Stimulated activated CD4-positive, alpha-beta T cell treated with anti-CD3 and anti-CD28 coated beads, Interleukin-4, amount 100 ng/mL, for 4 hours (primary cell): ENCODE measurements at places on chromosomes 11 and 22.
A peak's percentile ranks its signal among the peaks of the same experiment; 100 is the strongest.

GRCh38 chr11:122882857-122883645 lies 492 bp downstream of the JHY start:
- peak; percentile 48 for DNase-seq

- no peak for DNase-seq
Observed at GRCh38 chr11:77054084-77054483, 12.7 kb upstream of the CAPN5 start.

DNA sequence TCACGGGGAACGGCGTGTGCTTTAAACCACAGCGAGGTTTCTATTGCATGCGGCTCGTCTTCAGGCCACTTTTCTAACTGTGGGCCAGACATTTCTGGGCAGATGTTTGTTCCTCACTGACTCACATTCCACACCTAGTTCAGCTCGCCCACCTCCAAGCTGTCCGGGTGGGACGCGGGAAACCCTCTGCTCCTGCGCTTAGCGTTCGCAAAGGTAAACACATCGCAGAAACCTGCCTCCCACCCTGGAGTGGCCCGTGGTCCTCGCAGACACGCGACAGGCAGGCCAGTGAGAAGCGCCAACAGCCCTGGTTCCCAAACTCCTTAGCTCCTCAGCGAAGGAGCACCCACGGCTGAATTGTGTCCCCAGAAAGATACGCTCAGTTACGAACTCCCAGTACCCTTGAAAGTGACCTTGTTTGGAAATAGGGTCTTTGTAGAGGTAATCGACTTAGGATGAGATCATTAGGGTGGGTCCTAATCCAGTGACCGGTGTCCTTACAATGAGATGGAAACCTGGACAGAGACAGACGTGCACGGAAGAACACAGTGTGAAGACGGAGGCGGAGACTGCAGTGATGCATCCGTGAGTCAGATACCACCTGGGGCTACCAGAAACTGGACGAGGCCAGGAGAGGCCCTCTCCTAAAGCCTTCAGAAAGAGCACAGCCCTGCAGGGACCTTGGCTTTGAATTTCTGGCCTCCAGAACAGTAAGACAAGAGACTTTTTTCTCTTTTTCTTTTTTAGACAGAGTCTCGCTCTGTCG lies 82.7 kb downstream of the CELSR1 start:
- DNase-seq: no peak

GRCh38 chr11:110793556-110793955 lies 81.3 kb upstream of the ARHGAP20 start:
- DNase-seq: no peak

DNA sequence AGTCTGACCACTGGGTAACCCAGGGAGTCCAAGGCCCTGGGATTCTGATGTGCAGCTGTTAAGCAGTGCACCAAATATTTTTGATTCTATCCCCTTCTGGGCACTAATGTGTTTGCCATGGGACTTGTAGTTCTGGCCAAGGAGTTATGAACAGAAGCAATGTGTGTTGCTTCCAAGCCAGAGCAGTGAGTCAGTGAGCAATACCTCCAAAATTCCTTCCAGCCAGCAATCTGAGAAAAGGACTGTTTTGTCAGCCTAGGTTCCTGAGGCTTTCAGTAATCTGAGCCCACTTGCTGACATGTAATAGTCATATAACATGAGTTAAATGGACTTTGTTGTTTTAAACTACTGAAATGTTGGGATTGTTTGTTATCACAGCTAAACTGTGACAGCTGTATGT lies 311.4 kb downstream of the NELL1 start:
- no peak for DNase-seq

DNA sequence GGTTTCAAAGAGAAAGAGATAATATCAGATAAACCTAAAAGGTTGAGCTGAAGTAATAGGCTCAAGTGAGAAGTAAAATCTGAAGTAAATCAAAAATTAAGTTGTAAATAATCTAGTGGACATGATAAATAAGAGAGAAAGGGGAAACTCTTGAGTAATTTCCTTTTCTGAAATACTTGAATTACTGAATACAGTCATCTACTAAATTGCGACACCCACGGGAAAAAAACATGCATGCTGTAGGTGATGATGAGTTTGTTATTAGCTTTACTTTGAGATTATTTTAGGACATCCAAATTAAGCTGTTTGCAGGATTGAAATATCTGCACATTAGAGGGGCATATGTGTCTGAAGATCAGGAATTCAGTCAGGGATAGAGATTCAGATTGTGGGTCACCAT lies 50.0 kb upstream of the CARD18 start:
- DNase-seq: no peak

DNA sequence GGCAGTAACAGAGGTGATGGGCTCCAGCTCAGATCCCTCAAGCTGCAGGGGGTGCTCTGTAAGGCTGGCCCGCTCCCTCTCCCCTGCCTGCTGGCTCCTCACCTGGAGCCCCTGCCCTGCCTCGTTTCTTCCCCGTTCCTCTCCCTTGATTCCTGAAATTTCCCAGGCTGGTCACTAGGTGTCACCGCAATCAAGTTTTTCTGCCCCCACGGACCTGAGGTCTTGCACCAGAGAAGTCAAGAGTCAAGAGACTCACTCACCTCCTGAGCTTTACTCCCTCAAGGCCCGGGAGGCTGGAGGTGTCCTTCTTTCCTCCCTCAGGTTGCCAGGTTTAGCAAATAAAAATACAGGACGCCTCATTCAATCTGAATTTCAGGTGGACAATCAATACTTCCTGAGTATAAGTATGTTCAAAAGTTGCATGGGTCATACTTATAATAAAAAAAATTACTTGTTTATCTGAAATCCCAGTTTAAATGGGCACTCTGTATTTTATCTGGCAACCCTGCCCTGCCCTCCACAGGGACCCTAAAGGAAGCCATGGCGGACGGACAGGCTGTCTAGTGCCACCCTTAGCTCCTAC lies 69.2 kb downstream of the SCUBE1 start:
- DNase-seq: no peak

DNA sequence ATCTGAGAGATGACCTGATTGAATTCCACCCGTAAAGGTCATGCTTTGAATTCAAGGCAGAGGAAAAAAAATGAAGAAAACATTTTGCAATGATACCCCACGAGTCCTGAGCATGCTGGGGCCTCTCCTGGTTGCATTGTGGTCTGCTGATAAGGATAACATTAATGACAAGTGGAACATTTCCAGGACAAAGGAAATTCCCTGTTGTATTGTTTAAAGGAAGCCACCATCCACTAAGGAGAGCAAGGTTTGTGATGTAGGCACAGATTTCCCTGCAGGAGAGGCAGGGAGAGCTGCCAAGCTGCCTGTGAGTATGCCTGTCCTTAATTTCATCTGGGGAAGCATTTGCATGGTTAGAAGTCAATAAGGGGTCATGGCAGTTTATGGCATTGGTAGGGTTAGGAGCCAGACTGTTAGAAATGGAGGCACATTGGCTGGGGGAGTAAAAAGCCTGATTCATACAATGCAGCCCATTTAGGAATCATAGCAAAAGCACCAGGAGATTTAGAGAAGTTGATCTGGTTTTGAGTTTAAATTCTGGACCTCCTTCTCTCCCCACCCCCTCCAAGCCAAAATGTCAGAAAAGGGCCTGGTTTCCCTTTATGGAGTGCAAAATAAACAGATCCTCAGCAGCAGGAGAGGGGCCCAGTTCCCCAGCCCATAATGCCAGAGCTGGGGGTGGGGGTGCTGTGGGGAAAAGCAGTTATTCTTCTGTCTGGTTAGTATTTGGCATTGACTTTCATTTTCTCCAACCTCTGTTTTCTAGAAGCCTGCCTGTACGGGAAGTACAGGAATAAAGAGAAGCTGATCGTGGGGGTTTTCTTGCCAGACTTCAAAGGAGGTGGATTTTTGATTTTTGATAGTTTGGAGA lies 22.1 kb downstream of the FLI1 start:
- DNase-seq: no peak

- DNase-seq: no peak
Observed at GRCh38 chr11:75777461-75778110, 9.0 kb downstream of the DGAT2 start.

DNA sequence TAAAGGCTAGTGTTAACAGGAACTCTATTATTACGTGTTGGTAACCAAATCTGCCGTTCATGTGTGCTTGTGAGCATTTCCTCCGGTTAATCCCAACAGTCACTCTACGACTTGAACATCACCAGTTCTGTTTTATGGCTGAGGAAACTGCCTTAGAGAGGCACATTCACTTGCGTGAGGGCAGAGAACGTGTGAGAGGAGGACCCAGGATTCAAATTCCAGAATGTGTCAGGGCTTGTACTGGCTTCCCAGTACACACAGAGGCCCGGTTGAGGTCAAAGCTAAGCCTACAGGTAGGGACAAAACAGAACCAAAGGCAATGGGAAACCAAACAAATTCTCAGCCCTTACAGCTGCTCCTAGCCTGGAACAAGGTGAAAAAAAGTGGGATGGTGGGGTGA lies 66.9 kb upstream of the TENM4 start:
- DNase-seq: no peak

- no peak for DNase-seq
Observed at GRCh38 chr22:24523873-24524272, 28.7 kb downstream of the UPB1 start.

DNA sequence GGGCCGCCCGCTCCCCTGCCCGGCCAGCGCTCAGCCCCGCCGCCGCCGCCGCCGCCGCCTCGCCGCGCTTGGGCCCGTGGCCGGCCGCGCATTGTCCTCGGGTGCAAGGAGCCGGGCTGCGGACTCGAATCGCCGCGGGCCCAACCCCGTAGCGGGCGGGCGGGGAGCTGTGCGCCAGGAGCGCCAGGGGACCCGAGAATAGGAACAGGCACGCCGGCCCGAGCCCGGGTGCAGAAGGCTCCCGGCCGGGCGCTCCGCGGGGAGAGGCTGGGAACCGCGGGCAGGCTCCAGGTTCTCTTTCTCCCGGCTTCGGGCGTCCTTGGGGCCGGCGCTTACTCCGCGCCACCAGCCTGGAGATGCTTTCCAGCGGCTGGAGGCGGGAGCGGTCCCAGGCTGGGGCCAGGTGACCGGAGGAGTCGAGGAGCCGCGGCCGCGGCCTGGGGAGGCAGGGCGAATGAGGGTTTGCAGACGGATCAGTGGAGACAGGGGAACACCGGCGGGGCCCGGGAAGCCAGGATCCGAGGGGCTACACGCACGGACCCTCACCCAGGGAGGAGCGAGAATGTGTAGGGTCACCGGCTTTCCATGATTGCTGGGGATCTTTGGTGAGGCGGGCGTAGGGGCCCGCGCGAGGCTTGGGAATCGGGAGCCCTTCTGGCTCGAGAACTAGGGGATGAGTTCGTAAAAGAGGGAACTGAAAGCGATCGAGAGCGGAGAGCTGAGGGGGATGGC lies 726 bp downstream of the PKNOX2 start:
- DNase-seq: peak; percentile 21

GRCh38 chr11:45857961-45858474 lies 10.7 kb downstream of the CRY2 start:
- no peak for DNase-seq

DNA sequence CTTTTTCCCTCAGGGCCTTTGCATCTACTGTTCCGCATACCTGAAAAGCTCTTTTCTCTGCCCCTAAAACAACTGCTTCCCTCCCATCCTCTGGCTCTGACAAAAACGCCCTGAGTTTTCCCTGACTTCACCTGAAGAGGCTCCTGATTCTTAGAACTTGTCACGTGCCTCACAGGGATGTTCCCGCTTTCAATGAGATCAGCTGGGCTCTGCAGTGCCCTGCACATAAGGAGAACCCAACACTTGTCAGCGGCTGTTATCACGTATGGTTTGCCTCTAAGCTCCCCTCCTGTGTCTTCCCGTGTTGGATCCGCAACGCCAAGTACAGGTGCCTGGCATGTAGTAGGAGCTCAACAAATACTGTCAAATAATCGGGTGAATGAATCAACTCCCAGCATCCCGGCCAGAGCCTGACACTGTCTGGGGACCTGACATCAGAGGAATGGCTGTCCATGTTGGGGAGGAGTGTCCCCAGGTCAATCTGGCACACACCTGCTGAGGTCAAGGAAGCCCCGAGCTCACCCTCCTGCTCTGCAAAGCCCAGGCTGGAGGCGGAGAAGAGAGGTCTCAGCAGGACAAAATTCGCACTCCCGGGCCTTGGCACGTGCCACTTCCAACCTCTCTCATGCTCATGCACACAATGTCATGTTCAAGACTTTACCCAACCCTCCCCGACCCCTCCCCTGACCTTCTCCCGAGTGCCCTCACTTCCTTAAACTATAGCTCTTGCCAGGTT lies 4.2 kb upstream of the GRK2 start:
- no peak for DNase-seq

DNA sequence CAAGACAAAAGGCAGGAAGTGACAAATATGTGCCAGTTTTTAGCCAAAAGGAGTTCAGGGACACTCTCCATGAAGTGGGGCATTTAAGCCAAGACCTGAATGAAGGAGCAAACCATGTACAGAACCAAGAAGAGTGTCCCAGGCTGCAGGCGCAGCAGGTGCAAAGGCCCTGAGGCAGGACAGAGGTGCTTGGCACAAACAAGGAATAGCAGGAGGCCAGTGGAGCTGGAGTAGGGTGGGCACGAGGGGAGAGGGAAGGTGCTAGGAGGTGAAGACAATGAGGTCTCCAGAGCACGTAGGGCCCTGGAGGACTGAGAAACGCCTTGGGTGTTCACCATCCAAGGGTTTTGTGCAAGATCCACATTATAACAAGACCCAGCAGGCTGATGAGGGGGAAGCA lies 474.1 kb downstream of the MN1 start:
- DNase-seq: no peak

- DNase-seq: no peak
Observed at GRCh38 chr22:19868773-19869471, 14.2 kb upstream of the GNB1L start.

DNA sequence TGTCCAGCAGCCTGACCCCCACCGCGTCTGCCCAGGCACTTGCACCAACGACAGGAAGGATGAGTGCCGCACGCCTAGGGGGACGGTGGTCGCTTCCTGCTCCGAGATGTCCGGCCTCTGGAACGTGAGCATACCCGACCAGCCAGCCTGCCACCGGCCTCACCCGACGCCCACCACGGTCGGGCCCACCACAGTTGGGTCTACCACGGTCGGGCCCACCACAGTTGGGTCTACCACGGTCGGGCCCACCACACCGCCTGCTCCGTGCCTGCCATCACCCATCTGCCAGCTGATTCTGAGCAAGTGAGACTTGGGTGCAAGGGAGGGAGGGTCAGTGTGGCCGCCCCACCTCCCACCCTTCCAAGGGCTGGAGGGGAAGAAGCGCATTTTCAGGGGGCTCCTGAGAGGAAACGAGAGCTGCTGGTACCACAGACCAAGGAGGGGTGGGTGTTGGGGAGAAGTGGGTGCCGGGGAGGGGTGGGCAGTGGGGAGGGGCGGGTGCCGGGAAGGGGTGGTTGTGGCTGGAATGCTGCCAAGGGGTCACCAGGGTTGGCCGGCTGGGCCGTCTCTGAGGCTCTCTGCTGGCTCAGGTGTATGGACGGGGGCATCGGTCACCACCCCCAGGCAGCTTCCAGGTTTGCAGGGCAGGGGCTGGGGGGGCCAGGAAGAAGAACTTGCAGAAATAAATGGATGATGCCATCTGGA lies 27.7 kb upstream of the MUC5B start:
- DNase-seq: no peak

DNA sequence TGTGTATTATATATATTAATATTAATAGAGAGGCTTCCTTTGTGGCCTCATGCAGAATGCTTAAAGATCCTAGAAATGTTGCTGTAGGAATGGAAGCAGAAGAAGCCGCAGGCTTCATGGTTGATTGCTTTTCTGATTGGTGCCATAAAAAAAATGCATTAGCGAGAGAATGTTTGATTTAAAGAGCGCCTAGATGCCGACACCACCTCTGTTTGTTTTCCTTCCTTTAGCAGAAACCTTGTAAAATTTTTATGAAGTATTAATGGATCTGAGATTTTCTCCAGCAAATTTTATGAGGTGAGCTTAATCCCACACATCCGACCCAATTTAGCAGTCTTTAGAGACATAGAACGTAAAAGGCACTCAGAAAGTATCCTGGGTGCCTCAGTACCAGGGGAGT lies 587.5 kb downstream of the NTM start:
- DNase-seq: no peak
